ENCODE measurements at places on chromosomes 1 and 21.

DNA sequence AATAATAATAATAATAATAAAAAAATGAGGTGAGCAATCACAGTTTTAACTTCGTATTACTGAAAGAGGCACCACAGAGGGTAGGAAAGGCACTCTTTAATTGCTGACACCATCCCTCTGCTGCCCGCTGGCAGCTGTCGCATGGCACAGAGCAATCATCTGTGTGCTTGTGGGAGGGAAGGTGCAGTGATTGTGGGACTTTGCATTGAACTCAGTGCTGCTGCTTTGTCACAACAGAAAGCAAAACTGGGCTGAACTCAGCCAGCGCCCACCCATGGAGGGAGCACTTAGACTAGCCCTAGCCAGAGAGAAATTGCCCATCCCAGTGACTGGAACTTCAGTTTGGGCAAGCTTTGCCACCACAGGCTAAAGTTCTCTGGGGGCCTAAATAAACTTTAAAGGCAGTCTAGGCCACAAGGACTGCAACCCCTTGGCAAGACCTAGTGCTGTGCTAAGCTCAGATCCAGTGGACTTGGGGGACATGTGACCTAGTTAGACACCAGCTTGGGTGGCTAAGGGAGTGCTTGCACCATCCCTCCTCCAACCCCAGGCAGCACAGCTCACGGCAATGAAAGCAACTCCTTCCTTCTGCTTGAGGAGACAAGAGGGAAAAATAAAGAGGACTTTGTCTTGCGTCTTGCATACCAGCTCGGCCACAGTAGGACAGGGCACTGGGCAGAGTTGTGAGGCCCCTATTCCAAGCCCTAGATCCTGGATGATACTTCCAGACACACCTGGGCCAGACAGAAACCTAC lies 59.3 kb downstream of the WDR4 start:
- DNase-seq = no peak

DNA sequence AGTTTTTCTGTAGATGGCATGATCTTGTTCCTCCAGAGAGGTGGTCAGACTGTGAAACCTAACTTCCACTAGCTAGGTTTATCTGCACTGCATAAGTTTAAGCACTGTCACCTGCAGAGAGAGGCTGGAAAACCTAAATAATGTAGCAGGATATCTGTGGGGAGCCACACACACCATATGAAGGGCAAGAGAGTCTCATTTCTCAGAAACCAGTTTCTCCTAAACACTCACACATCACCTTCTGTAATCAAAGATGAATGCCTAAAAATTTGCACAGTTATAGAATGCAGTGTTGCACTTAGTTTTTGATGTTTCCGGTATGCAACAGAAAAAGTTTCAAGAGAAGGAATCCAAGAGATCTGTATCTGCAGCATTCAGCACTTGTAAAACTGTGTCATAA lies 654.6 kb downstream of the ADGRL2 start:
- DNase-seq = no peak

DNA sequence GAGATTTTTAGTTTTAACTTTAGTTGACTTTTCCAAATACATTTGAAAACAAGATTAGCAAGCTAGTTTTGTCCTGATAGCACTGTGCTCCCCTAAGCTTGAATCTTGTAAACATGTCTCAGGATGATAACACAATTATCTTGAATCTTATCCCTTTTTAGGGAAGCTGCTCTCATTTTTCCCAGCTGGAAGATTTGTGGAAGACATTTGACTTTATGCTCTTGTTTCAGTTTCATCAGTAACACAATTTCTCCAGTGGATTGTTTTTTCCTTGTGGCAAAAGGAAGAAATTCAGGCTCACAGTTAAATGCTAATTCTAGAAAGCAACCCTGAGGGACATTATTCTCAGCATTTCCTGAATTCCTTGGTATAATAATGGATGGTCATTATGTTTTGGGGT lies 88.8 kb downstream of the CDC7 start:
- DNase-seq = no peak

- DNase-seq = no peak
These were observed 210.1 kb upstream of the PTGFR start for GRCh38 chr1:78280626-78281025.

DNA sequence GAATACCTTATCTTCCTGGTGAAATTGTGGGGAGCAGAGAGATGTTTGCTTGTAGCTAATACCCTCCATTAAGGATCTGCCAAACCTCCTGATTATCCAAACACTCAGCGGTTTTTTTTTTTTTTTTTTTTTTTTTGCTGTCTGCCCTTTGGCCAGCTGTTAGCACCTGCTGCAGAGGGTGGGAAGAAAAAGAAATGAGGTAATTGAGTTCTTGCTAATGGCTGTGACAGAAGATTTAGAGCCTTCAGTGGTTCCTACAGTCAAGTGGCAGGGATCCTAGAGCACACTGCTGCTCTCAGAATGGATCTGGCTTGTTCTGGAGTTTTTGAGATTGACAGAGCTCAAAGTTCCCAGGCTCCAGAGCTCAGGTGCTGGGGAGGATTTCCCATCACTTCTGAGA lies 342.5 kb downstream of the DISC1 start:
- no peak for DNase-seq

DNA sequence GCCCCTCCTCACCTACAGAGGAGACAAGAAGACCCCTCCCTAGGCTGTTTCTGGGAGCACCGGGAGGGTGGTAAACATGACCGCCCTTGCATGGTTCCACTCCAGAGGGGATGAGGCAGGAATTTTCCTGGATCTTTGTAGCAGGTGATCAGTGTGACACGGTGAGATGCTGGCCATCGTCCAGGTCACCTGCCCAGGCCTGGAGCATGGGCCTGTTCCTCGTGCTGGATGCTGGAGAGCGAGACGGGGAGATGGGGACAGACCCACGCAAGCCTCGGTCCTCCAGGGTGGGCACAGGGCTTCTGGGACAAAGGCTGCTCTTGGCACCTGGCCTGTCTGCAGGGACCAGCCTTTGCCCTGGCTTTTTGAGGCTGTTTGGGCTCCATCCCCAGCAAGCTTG lies 46.2 kb downstream of the DMRTB1 start:
- no peak for DNase-seq

DNA sequence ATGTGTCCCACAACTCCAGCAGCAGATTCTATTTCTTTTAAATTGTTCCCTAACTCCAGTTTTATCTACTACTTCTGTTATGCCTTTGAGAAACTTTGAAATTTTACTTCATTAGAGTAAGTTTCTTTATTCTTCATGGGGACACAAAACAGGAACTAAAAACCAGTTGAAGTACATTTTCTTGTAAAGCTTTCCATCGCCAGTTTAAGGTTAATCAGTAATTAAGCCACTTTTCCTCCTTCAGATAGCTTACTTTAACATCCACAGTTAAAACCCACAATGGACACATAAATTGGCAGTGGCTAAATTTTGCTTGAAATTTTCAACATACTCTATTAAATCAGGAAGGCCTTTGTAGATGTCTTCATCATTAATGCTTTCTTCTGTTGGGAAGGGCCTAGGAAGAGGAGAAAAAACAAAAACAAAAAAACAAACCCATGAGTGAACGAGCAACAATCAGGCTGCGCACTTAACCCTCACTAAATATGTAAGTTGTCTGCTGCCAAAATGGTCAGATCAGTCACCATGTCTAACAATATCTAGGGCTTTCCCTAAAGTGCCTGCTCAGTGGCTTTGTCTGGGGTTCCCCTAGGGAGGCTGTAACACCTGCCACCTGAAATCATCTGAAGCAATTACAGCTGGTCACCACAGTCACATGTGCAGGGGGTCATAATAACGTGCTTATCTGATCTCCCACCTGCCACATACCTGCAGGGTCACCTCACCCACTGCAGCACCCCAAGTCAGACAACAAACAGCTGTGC lies 187.9 kb downstream of the VAV3 start:
- no peak for DNase-seq

- DNase-seq = no peak
These were observed 26.6 kb downstream of the AJAP1 start for GRCh38 chr1:4681026-4681425.

GRCh38 chr1:25657121-25657882 lies 40.7 kb downstream of the MAN1C1 start:
- DNase-seq = no peak

- no peak for DNase-seq
These were observed 74.2 kb upstream of the FOXD3 start for GRCh38 chr1:63248216-63248615.

DNA sequence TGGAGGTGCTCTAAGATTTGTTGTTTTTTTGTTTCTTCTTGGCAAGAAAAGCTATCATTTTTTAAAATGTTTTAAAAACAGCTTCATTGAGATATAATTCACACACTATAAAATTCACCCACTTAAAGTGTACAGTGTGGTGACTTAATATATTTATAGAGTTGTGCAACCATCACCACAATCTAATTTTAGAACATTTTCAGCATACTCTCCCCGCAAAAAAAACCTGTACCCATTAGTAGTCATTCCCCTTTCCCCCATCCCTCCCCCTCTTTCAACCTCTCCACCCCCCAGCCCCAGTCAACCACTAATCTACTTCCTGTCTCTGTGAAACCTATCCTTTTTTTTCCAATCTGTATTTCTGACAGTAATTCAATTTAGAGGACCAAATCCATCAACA lies 30.6 kb downstream of the ZC3H11B start:
- DNase-seq = no peak

DNA sequence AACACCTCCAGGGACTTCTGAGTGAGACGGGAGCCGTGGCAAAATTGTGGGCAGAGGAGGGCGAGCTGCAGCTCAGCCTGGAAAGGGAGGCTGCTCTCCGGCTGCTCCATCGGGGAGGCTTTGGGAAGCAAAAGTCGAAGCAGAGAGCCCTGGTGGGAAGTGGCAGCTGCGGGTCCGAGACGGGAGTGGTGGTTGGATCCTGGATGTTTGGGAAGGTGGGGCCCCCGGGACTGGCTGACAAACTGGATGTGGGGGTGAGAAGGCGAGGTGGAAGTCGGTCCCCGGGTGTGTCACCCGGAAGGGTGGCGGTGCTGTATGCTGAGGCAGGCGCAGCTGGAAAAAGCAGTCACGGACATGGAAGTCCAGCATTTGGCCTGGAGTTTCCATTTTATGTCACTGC lies 52.1 kb downstream of the KCNAB2 start:
- DNase-seq = no peak

GRCh38 chr1:36306210-36306901 lies at the start of gene SH3D21:
SH3D21 (plus strand) TSS chr1:36306368; CDS start chr1:36306421, 53 bp downstream.
- no peak for DNase-seq

- DNase-seq = no peak
These were observed 181.6 kb downstream of the RASAL2 start for GRCh38 chr1:178275553-178275952.

DNA sequence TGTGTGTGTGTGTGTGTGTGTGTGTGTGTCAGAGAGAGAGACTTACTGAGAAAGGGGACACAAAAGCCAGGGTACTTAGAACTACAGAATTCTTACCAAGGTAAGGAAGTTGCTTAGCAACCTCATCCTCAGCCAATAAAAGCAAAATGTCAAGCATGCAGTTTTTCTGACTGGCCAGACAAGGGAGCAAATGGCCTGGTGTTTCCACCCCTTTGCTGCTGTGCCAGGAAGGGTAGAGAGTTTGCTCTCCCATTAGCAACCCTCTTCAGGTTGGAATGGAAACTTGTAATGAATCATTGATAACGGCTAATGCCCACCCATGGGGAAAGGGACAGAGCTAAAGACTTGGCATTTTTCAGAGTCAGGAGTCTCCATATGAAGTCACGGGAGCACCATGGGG lies 10.6 kb downstream of the RXRG start:
- DNase-seq = no peak

DNA sequence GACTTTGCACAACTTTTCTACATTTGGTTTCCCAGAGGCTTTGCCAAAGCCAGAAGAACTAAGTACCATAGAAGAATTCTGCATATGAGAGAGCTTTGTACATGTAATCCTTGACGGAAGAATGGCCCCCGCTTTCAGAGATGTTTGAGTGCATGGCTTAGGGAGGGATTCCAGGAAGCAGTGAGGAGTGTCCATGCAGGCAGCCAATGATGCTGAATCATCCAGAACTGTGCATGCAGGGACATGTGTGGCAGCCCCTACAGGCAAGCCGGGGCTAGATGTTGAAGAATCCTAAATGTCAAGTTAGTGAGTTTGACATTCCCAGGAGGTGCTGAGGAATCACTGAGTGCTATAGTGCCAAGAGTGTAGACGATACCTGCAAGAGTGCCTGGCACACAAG lies 9.9 kb upstream of the HAO2 start:
- no peak for DNase-seq

DNA sequence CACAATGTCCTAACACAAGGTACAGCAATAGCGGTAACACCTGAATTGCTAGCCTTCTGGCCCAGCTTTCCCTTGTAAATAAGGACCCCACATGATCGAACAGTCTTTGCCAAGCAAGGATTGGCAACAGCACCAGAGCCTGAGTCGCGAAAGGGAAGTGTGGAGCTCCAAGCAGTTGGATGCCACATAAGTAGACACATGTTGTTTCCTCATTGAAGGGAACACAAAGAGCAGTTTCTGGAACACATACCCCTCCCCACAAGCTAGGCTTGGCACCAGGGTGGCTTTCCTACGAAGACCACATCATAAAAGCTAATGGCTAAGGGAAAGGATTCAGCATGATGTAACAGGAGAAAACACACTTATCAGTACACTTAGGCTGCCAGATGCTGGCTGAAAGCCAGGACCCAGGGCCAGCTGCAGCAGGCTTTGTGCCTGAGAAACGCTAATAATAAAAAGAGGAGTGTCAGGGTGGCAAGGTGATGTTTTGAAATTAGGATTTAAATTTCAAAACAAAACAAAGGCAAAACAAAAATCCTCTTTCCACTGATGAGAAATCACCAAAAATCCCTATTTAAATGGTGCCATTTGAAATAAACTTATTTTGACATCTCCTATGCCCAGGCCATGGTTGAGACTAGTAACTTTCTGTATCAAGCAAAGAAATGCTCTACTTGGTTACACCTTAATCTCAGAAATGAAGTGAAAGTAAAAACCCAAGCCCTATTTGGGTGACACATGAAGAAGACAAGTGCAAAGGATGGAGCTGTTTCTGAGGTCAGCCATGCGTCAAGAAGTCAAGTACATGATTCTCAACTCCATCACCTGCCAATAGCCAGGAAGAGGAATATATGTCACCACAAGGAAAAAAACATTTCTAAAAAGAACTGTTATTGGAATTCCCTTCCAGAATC lies 11.9 kb upstream of the CPLANE2 start:
- DNase-seq = no peak

GRCh38 chr21:34582506-34583150 lies 32.3 kb downstream of the RCAN1 start:
- DNase-seq = no peak
